ENCODE measurements at places on chromosomes 5 and 9.

DNA sequence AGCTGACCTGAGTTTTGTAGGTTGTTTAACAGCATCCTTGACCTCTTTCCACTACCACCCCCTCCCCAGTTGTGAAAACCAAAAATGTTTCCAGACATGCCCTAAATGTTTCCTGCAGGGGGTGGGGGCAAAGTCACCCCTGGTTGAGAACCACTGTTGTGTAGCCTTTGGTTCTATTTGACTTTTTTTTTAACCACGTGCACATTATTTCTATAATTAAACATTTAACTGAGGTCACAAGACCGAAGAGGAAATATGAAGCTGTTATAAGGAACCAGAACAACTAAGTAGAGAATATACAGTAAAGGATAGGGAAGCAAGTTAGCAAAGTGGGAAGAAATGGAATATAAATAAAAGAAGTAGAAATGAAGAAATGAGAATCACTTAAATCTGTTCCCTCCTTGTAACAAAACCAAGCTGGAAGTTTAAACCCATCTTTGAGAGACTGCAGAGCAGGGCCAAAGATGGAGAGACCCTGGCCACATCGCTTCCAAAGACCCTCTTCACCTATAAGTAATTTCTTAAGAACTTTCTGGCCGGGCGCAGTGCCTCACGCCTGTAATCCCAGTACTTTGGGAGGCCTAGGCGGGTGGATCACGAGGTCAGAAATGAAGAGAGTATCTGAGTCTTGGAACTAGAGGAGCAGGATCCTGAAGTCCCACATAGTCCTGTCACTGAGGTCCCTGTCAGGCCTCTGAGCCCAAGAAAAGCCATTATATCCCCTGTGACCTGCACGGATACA, 14.4 kb downstream of the SIT1 start:
- DNase-seq, result no peak

DNA sequence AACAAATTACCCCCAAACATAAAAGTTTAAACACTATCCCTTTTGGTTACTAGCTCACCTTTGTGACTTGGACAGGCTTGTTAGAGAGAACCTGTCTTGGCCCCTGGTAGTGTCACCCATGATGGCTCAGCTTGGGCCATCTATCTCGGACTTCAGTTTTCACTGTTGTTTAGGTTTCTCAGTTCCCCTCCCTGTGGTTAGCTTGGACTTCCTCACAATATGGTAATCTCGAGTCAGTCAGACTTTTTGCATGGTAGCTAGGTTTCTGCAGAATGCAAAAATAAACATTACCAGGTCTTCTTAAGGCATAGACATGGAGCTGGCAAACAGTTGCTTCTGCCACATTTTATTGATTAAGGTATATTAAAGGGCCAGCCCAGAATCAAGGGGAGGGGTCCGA, 324.3 kb upstream of the RORB start:
- DNase-seq, result no peak

GRCh38 chr9:135482015-135482754, 2.6 kb downstream of the PPP1R26 start:
- DNase-seq, result no peak

DNA sequence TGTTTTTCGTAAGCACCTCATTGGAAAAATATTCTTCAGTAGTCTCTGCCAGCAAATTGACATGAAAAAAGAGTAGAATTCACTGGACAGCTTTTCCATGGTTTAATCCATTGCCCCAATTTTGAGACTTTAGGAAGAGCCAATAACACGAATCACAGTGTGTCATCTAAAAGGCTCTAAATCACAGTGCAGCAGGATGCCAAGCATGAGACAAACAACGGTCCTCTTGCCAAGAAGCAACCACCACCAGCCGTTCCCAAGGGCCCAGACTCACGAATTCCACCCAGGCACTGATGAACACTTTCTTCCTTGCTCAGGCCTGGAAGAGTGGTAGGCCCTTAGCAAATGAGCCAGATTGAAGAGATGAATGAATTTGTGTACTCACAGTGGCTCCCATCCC, 18.3 kb upstream of the IRX4 start:
- DNase-seq, result peak; percentile 25

DNA sequence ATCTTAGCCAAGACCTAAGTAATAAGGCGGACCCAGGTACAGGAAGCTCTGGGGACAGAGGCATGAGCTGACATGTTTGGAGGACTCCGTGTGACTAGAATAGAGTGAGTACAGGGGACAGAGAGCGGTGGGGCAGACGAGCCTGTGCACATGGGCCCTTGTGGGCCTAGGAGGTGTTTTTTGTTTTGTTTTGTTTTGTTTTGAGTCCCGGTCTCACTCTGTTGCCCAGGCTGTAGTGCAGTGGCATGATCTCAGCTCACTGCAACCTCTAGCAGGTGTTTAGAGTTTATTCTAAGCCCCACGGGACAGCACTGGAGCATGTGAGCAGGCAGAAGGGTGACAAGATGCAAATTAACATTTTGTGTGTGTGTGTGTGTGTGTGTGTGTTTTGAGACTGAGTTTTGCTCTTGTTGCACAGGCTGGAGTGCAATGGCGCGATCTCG, 3.1 kb upstream of the EEIG1 start:
- no peak for DNase-seq

- peak; percentile 78 for DNase-seq
Observed at GRCh38 chr9:14212077-14212476, 101.9 kb downstream of the NFIB start.

GRCh38 chr5:155106221-155106620, 92.7 kb downstream of the KIF4B start:
- no peak for DNase-seq

GRCh38 chr9:116193636-116194035, 40.0 kb downstream of the PAPPA start:
- peak; percentile 93 for DNase-seq
